ENCODE measurements at places on chromosomes 13 and 19.

DNA sequence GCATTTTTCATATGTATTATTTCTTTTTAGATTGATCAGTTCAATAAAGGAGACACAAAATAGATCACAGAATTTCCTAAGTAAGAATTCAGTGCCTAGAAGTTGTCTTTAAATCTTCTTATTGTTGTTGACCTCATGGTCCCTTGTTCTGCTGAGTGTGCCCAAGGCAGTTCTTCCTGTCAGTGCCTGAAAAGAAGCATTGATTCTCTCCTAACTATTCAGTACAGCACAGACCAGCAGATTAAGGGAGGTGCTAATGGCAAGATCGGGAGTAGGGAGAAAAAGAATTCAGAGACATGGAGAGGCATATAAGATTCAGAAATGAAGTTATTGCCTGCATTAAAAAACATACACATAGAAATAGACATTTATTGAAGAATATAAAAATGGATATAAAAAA is 180.5 kb upstream of the PCDH9 start:
- no peak for DNase-seq

DNA sequence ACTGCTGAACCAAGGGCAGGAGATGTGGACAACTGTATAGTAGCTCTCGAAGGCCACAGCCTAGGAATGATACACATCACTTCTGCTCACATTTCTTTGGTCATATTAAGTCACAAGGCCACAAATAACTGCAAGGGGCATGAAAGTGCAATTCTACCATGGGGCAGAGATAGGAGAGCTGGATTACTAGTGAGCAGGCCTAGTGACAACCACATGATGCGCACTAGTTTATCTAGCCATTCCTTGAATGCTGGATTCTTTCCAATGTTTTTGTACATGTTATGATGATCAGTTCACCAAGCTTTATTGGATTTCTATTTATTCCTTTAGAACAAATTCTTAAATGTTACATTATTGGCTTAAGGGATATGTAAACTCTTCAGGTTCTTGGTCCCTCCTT is 100.7 kb downstream of the MIPEP start:
- DNase-seq, result no peak

- no peak for DNase-seq
Measured at GRCh38 chr13:98019186-98019585, 65.7 kb downstream of the IPO5 start.

GRCh38 chr19:5143471-5144411 is 174.8 kb downstream of the KDM4B start:
- no peak for DNase-seq

DNA sequence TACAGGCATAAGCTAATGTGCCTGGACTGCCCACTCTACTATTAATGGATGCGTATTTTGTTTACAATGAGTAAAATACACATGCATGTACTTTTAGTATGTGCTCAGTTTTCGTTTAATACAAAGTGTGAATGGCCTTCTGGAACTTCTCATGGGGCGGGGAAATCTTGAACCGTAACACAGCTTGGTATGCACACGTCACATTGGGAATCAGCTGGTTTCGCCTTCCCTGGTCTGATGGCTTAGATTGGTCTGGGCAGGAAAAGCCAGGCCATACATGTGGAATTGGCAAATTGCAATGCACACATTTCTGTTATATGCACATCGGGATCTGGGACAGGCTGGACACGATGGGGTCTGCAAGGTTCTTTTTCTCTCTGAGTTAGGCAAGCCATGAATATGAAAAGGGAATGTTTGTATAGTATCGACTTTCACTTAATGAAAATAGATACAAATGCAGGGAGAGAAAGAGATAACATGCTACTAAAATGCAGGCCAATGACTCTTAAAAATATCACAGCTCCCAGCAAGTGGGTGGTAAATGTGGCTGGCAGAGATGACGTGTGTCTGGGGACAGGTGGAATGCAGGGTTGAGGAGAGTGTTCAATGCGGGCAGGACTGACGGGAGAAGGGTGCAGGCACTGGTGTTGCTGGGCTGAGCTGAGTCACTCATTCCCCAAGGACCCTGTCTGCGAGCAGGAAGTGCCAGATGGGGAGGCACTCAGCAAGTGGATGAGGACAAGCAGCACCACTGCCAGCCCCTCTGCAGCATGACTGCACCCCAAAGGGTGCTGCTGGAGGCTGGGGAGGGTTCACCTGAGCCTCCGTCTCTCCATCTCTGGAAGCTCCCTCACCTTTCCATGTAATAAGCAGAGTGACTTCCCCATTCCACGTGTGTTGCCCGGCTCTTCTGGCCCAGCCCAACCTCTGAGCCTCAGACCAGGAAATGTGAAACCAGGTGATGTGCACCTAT is 204.0 kb upstream of the GPR12 start:
- no peak for DNase-seq

DNA sequence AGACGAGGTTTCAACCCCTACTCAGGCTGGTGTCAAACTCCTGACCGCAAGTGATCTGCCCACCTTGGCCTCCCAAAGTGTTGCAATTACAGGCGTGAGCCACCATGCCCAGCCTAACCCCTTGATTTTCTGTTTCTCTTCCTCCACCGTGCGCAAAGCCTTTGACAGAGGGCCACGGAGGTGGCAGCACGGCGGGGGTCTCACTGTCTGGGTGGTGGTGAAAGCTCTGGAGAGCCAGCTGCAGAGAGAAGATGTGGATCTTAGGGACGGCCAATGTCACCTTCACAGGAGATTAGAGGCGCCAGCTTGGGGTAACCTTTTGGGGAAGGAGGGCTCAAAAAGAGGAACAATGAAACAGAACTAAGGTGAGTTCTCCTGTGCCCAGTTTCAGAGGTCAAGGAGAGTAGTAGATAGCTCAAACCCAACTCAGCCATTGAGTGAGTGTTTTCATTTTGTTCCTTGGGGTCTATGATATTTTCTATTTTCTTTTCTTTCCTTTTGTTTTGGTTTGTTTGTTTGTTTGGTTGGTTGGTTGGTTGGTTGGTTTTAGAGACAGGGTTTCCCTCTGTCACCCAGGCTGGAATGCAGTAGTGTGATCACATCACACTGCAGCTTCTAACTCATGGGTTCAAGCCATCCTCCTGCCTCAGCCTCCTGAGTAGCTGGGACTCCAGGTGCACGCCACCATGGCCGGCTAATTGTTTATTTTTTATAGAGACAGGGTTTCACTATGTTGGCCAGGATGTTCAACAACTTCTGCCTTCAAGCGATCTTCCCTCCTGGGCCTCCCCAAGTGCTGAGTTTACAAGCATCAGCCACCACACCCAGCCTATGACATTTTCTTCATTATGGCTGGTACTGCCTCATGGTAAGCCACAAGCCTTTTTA is 37.7 kb downstream of the GPR42 start:
- no peak for DNase-seq

- no peak for DNase-seq
Measured at GRCh38 chr13:102203718-102204117, 198.1 kb downstream of the FGF14 start.

- DNase-seq, result no peak
Measured at GRCh38 chr19:12137221-12137940, 2.8 kb downstream of the ZNF20 start.

DNA sequence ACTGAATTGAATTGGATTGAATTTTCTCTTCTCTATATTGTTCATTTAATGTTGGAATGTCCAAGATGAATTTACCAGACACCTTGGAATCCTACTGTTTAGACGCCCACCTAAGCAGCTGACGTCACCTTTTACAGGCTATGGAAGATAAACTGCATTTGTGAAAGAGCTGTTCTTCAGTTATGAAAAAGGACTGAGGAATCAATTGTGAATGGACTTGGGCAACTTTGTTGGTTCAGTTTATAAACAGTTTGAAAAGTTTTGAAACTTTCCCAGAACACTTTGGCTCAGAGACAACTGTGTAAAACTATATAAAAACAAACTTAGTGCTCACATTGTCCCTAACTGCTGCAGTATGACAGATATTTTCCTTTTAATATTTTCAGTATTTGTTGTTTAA is 590.8 kb upstream of the SPRY2 start:
- DNase-seq, result no peak

Measured in testis (tissue), 5 donors.